ENCODE measurements at places on chromosomes 7 and 10.

GRCh38 chr7:64651203-64651602 is 14.7 kb upstream of the ZNF107 start:
- DNase-seq = no peak

DNA sequence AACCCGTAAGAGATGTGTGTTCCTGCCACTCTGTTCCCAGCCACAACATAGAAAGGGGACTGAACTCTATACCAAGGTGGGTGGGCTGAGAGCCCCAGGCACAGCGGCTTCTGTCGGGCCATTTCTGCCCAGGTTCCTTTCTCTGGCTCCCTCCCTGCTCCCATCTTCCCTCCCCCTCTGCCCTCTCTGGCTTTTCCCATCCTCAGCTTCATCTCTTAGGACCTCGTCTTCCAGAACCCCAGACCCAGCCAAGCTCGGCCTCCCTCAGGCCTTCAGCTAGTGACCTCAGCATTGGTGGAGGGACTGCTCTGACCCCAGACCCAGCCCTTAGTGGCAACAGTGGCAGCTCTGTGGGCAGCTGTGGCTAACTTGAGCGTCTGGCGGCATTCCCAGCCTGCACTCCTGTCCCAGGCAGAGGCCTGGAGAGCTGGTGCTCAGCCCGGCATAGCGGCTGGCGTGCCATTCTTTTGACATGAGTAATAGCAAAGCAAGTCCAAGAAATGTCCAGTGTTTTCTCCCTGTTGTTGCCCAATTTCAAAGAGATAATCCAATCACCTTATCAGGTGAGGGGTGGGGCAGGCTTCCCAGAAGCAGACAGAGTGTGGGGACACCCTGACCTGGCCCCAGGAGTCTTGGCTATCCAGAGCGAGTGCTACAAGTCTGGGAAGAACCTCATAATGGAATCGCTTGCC is 15.9 kb downstream of the PTPRE start:
- no peak for DNase-seq

- DNase-seq = no peak
These were observed 38.0 kb upstream of the CACNA2D1 start for GRCh38 chr7:82481499-82482097.

- DNase-seq = no peak
These were observed 19.7 kb downstream of the TMEM60 start for GRCh38 chr7:77778535-77778934.

DNA sequence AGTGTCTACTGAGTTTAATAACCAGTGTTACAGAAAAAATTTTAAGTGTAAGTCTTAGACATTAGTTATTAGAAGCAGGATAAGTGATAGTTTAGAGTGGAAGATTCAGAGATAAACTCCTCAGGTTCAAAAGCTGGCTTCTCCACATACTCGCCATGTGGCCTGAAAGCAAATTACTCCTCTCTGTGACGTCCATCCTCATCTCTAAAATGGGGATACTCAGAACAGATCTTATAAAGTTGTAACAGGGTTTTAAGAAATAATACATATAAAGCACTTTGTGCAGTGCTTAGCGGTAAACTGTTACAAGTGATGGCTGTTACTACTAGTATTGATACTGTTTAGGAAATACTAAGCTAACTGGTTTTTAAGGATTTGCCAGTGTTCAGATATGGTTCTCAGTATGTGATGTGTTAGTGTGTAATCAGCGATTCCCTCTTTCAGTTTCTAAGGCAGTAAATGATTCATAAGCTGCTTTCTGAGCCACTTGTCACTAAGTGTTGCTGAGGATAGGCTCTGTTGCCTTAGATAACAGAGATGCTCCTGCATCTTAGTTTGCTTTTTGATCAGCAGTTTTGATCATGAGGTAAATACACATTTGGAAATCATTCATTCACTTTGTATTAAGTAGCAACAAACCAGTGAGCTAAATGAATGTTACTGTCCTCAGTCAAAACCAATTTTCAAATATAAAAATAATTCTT is 58.7 kb downstream of the CYP51A1 start:
- no peak for DNase-seq

DNA sequence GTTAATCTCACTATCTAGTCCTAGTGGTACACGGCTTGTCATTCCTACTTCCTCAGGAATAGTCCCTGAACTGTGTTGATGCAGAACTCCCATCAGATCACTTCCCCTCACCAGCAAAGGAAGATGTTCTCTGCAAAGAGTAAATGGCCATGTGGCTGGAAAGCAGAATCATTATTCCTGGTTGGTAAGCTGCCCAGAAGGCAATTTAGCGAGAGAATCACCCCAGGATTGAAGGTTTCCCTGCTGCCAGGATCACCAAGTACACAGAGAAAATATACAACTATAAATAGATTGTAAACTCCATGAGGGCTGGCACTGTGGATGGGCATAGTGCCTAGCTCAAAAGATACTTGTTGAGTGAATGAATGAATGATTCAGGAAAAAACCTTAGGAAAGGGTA is 115.0 kb downstream of the GFRA1 start:
- no peak for DNase-seq

DNA sequence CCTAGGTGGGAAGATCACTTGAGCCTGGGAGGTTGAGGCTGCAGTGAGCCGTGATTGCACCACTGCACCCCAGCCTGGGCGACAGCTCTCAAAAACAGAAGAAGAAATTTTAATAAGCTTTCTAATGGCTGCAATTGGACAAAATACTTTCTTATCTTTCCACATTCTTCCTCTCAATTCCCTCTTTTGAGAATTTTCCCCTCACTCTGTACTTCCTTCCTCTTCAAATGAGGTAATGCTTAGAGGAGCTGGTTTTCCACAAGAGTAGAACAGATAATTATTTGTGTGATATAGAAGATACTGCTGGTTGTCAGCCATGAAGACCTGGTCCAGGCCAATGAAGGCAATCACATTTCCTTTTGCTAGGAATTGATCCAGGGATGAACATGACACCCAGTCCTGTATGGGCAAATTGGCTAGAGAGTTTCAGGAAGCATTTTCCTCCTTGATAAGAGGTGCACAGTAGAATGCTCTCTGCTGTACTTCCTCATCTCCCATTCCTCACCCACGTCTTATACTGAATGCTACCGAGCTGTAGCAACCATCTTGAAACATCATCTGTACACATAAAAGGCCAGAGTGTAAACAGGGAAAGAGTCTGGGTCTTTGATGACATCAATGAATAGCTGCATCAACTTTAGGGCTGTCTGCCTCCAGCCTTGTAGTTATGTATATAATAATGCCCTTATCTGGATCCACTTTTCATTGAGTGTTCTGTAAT is 103.9 kb downstream of the CDK6 start:
- no peak for DNase-seq

DNA sequence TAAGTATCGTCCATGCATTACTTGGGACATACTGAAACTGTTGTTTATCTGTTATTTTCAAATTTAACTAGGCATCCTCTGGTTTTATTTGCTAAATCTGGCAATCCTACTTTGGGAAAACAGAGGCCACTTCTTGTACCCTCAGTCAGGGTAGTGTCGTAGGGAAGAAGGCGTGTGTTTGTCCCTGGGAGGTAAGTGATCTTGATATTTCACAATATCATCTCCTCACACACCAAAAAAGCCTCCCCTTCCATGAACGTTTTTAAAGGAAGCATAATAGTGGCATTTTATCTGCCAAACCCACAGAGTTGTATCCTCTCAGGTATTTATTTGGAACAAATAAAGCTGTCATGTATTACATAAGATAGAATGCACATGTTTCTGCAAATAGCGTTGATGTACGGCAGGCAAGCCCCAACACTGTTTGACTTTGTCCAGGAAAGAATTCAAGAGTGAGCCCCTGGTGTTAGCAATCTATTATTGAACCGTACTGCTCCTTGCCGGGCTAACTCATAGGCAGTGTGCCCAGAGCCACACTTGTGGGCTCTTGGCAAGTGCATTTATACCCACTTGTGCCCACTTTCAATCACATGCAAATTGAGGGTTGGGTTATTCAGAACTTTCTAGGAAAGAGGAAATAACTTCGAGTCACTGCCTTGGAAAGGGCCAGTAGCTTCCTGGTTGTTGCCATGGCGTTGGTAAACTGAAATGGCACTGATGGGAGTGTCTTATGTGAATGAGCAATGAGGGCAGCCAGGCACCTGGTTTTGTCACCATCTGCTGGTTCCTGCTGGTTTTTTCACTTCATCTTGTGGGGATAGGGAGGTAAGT is 266.0 kb downstream of the USP6NL start:
- DNase-seq = no peak

DNA sequence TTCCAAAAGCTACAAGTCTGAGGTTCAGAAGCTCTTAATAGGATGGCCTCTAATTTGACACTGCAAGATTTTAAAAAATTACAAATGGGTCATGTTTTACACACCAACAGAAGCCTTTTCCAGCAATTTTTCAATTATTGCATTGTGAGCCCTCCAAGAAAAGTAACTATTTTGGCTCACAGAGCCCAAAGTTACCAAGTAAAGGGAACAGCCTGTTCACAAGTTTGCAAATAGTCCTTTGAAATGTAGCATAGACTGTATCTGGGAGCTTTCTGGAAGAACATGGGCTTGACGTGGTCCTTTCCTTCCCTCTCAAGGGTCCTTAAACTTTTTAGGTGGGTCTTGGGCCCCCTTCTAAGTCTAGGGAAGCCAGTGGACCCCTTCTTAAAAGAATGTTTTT is 1.3 kb upstream of the GDF10 start:
- no peak for DNase-seq

- DNase-seq = no peak
These were observed 469 bp upstream of the NOC3L start for GRCh38 chr10:94363251-94363565.

GRCh38 chr7:91373111-91373800 is 109.0 kb downstream of the FZD1 start:
- DNase-seq = no peak

GRCh38 chr10:32367793-32368453 is 21.0 kb upstream of the EPC1 start:
- peak; percentile 70 for DNase-seq

DNA sequence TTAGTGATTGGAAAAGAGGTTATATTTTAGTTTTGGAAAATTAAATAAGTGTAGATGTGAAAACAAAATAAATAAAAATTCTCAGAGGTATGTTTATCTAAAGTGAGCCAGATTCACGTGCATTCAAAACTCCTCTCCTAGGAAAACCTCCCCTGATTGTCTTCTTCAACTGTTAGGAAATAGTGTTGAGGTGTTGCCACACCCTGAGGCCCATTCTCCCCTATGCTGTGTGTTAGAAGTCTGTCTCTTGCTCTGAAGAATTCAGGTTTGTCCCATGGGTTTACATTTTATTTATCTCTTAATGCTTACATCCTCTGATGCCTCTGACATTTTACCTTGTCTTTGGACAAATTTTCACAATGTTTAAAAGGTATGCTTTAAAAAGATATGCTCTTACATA is 40.3 kb downstream of the PTPRE start:
- DNase-seq = no peak

DNA sequence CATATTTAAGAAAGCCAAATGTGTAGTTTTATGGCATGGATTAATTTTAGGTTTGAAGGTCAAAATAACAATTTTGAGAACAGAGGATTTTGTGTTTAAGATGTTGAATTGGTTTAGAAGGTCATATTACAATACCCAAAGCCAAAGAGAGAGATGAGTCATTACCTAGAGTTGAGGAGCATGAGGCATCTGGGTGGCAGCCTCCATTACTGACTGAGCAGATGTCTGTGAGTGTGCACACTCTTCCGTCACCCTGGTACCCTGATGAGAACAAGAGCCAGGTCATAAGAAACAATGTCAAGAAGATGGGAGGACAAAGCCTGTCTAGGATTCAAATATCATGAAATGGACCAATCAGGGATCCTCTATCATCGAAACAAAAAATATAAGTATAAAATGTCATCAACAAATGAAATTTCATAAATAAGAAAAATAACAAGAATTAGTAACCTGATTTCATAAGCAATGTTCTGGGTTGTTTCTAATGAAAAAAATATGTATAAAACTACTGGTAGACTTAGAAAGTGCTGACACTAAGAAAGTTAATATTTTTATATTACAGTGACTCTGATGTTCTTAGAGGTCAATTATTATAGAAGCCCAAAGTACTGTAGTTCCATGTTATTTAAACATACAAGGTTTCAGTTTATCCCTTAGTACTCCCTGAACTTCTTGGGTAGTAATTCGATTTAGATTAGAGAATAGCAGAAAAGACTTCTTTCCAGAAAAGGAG is 20.0 kb downstream of the CUBN start:
- no peak for DNase-seq

GRCh38 chr10:133353202-133353959 is 4.4 kb downstream of the FUOM start:
- DNase-seq = no peak

- no peak for DNase-seq
These were observed 203.1 kb upstream of the PDE1C start for GRCh38 chr7:32273297-32273696.

GRCh38 chr7:124031406-124031805 is 1.5 kb downstream of the TMEM229A start:
- DNase-seq = no peak

DNA sequence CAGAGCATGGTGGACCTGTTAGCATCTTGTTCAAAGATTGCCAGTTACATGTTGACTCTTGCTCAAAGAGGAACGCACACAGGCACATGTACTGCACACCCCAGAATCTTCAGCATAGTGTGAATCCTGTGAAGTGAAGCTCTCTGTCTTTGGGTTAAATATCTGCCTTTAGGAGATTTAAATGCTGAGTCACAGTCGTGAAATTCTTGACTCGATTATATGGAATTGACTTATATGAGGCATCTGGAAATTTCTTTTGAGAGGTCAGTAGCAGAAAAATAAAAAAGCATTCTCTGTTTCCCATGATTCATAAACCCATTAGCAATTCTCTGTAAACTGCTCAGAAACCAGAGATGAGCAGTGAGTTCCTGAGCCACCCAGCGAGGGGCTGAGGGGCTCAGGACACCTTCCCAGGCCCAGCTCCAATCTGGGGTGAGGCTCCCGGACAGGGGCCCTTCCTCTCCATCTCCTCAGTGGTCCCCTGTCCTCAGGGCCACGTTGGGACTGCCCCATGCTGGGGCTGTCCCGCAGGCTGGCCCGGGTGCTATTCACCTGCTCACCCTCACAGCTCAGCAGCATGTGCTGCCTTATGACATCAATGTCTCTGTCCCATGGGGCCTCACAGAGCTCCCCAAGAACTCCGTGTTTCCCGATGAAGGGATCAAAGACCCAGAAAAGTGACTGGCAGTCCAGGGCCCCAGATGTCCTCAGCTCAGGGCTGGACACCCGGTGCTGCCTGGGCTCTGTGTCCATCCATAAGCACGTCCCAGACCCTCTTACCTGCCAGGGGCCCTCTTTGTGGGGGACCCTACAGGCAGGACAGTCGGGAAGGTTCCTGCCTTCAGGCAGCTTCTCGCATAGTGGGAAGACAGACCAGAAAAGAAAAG is 50.0 kb upstream of the INSIG1 start:
- no peak for DNase-seq
